Prostate gland (tissue), 2 donors: ENCODE measurements at places on chromosomes 3 and 15. TPM values are rescaled to one million over a fixed set of nuclear protein-coding genes. Genes with fewer than 3 reads are reported as not detected.

NSMCE3 gene
- 13.8 TPM for total RNA-seq

SLC22A13 gene
- not detected for total RNA-seq

DNA sequence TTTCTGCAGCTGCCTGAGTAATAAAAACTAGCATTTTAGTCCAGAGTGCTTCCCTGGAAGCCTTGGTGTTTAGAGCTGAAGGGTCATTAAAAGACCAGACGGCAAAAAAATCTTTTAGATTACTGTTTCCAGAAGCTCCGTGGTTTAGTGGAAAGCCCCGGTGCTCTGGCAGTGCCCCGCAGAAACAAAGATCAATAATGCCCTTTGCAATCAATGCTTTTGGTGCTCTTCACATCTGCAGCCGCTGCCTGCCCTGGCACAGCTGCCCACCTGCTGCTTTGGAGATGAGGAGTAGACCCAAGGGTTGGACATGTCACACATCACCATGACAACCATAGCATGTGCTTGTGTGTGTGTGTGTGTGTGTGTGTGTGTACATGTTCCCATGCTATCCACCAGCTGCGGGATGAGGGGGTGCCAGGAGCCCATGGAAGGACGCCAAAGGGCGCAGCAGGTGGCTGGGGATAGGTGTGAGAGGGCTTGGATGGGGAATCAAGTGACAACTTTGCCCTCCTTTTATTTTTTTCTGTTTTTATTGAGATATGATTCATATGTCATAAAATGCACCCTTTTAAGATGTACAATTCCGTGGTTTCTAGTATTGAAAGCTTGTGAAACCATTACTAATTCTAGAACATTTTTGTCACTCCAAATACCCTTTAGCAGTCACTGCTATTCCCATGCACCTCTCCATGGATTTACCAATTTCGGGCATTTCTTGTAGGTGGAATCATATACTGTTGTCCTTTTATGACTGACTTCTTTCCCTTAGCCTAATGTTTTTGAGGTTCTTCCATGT is 75.7 kb upstream of the KLHL25 start:
- no peak for DNase-seq

DNA sequence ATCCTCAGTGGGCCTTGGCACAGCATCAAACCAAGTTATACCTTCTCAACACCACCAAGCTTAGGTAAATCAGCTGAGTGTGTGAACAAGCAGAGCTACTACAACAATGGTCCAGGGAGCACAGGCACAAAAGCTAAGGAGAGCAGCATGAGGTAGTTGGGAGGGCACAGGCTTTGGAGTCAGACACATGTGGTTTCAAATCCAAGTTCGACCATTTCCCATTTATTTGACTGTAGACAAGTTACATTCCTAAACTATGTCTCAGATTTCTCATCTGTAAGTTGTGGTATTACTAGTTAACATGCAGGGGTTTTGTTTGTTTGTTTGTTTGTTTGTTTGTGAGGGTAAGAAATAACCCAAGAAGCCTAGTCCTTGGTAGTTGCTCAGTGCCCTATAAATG is 46.9 kb downstream of the MLH1 start:
- DNase-seq = no peak

GRCh38 chr3:111984636-111985298 is 5.9 kb downstream of the ABHD10 start:
- no peak for DNase-seq
